ENCODE measurements at places on chromosomes 6 and 20. TPM values are rescaled to one million over a fixed set of nuclear protein-coding genes. Genes with fewer than 3 reads are reported as not detected.

Gene MCM8
- total RNA-seq: 41.0 TPM

DNA sequence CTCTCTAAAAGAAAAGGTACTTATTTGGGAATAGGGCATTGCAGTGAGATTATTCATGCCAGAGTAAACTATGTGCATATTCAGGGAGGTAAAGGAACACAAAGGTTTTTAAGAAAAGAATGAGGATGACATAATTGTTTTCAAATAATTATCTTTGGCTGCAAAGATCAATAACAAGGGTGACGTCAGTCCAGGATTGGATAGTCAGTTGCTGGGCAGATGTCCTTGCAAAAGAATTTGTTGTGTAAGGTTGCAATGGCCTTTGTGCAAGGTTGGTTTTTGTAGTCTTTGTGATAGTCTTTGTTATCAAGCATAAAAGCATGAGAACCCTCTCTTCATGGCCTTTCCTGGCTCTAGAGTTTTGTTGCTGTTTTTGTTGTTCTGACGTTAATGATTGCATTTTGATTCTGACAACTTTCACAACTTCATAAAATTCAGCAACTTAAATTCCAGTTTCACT is 17.7 kb downstream of the LOC128125822 start:
- DNase-seq: no peak

DNA sequence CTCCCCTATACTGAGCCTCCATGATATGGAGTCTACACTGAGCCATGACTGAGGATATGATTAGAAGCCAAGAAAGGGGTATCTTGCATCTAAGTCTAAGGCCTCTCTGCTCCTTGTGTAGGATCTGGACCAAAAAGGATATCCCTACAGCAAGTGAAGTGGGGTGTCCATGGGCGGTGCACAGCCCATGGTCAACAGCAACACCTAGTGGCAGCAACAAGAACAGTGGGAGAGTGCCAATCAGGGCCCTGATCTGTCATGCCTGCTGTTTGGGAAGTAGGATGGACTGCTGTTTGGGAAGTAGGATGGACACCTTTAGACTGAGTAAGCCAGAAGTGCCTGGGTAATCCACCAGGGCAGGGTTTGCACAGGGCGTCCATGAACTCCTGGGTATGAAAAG is 22.4 kb downstream of the PTGIS start:
- no peak for DNase-seq

Gene KCNK16
- total RNA-seq: not detected

DNA sequence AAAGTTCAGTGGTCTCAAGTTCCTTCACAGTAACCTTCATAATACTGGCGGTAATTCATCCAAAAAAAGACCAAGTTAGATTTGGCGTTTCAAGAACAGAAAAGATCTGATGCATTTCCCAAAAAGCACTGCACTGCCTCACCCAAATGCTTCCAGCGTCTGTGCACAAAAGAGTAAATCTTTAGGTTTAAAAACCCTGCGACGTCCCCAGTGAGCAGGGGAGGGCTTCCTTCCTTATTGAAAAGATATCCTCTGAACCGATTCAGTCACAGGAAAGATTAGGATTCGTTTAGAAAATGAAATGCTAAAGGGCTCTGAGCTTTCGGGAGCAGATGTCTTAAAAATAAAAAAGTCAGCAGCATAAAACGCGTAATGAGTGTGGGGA is 654 bp downstream of the TBC1D7 start:
- DNase-seq: no peak

GRCh38 chr6:73282871-73283270 is 19.9 kb upstream of the KHDC1 start:
- DNase-seq: no peak

Data from activated CD4-positive, alpha-beta T cell treated with anti-CD3 and anti-CD28 coated beads, Interleukin-2, amount 10 ng/mL, durations not matched to agents 24 days and 14 days (primary cell).